ENCODE measurements at places on chromosomes 3 and 15. TPM values are rescaled to one million over a fixed set of nuclear protein-coding genes. Genes with fewer than 3 reads are reported as not detected.

DNA sequence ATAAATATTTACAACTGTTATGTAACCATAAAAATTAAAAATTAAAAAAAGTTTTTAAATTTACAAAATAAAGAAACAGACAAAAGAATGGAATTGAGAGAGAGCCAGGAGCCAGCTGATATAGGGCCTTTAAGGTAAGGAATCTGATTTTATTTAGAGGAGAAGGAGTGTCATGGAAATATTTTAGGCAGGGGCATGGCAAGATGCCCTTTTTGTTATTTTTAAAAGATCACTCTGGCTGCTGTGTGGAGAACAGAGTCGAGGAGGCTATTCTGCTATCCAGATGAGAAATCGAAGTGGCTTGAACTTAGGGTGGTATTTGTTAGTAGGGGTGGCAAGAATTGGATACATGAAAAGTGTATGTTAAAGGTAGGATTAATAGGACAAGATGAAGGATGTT, 9.1 kb upstream of the ADAMTS9 start:
- no peak for DNase-seq

GRCh38 chr15:29612701-29613100, 209.6 kb downstream of the TJP1 start:
- no peak for DNase-seq

GRCh38 chr3:59326246-59327024, 276.6 kb upstream of the CFAP20DC start:
- DNase-seq = no peak

GRCh38 chr3:104763007-104763406, 603.7 kb upstream of the ALCAM start:
- no peak for DNase-seq

- no peak for DNase-seq
Observed at GRCh38 chr3:184443364-184443763, 63.5 kb downstream of the CHRD start.

GRCh38 chr3:109188741-109189140, 52.2 kb downstream of the C3orf85 start:
- DNase-seq = no peak

- DNase-seq = no peak
Observed at GRCh38 chr3:37163262-37164015, 10.9 kb downstream of the LRRFIP2 start.

- DNase-seq = no peak
Observed at GRCh38 chr15:72585025-72585424, 69.5 kb upstream of the GOLGA6B start.

GRCh38 chr15:94610485-94610884, 379.1 kb downstream of the MCTP2 start:
- DNase-seq = no peak

DNA sequence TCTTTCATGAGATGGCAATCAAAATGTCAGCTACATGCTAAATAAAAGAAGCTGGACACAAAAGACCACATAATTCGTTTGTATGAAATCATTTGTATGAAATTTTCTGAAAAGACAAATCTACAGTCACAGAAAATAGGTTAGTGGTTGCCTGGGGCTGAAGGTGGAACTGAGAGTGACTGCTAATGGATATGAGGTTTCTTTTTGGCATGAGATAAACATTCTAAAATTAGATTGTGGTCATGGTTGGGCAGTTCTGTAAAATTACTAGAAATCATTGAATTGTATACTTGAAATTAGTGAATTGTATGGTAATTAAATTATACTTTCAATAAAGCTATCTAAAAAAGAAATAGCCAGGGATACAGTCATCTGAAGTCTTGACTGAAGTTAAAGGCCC, 2.7 kb upstream of the DMXL2 start:
- DNase-seq = no peak

DNA sequence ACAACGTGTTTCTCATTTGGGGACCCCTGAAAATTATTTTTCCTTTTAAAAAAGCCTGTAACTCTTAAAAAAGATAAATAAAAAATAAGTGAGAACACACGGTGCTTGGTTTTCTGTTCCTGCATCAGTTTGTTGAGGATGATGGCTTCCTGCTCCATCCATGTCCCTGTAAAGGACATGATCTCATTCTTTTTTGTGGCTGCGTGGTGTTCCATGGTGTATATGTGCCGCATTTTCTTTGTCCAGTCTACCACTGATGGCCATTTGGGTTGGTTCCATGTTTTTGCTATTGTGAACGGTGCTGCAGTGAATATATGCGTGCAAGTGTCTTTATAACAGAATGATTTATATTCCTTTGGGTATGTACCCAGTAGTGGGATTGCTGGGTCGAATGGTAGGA, 2.3 kb downstream of the TSPAN3 start:
- DNase-seq = no peak

DNA sequence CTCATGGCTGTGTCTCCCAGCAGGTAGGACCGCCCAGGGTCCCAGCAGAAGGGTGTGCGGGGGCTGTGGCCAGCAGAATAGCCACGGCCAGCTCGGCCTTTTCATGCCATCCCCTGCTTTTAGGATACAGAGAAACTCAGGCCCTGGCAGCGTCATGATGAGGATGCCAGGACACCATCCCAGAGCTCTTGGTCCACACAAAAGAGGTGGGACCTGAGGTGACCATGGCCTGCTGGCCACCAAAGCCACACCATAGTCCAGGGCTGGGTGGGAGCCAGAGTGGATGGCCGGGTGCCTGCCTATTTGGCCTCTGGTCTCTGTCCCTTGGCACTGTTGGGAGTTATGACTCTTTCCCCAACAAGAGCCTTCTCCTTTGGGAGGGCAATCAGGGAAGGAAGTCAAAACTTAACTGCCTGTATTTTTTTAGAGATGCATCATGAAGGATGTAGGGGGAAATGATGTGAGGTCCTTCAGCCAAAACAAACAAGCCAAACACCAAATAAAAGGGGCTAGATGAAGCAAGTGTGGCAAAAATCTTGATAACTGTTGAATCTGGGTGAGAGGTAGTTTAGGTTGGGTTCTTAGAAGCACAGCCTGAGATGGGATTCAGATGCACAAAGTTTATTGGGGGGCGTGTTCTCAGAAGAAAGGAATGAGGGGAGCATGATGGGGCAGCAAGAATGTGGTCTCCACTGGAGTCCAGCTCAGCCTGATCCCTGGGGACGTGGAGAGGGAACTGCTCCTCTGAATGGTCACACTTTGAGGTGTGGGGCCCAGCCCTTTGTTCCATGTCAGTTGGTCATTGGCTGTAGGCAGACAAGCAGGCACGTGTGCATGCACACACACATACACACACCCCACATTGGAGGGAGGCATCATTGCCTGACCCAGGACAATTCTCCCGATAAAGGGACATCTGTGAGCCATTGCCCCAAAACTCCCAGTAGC, 33.2 kb downstream of the SMAD6 start:
- DNase-seq = no peak

DNA sequence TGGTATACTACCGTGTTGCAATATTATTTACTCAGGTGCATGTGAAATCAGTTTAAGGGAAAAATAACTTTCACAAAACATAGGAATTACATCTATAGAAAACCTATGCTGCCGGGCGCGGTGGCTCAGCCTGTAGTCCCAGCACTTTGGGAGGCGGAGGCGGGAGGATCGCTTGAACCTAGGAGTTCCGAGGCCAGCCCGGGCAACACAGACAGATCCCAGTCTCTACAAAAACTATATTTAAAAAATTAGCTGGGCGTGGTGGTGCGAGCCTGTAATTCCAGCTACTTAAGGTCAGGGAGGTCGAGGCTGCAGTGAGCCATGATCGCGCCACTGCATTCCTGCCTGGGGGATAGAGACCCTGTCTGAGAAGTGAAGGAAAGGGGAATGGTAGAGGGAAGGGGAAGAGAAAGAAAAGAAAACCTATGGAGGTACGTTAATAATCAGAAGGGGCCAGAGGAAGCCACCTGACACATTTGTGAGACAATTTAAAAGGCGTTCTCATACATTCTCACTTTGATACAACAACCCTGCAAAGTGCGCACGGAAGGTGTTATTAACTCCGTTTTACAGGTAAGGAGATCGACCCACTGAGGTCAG, 456 bp upstream of the TMEM62 start:
- no peak for DNase-seq

- DNase-seq = no peak
Observed at GRCh38 chr3:171454041-171454440, 6.2 kb downstream of the TNIK start.

DNA sequence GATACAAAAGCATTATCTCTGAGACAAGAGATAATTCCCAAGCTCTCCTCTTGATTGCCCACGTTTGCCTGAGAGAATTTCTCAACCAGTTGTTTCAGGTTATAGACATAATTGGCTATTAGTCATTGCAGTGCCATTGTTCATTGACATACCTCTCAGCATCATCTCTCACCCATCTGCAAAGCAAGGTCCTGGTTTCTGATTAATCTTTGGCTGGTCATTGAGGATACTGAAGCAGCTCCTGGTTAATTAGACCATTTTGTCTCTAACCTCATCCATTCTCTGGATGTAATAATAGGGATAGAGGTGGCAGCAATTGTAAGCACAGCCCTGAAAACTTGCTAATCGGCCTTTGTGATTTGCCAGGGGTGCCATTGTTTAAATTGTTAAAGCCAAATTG, 104.2 kb downstream of the CNTN6 start:
- no peak for DNase-seq

- no peak for DNase-seq
Observed at GRCh38 chr3:15601046-15601398, 347 bp downstream of the HACL1 start.

DNA sequence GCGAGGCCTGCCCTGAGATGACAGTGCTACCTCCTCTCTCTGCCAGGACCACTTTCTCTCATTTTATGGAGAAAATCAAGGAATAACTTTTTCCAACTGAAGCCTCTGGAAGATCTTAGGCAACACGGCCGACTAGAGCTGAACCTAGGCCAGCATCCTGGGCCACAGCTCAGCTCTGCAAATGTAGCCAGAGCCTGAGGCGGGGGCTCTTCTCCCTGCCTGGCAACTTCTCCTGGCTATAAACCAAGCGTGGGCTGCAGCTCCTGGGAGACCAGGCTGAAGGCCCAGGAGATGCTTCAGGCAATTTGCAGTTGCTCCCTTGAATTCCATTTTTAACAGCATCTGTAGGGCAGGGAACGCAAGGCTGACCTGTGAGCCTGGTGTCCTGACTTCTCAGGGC, 74.9 kb downstream of the CEMIP start:
- DNase-seq = no peak

DNA sequence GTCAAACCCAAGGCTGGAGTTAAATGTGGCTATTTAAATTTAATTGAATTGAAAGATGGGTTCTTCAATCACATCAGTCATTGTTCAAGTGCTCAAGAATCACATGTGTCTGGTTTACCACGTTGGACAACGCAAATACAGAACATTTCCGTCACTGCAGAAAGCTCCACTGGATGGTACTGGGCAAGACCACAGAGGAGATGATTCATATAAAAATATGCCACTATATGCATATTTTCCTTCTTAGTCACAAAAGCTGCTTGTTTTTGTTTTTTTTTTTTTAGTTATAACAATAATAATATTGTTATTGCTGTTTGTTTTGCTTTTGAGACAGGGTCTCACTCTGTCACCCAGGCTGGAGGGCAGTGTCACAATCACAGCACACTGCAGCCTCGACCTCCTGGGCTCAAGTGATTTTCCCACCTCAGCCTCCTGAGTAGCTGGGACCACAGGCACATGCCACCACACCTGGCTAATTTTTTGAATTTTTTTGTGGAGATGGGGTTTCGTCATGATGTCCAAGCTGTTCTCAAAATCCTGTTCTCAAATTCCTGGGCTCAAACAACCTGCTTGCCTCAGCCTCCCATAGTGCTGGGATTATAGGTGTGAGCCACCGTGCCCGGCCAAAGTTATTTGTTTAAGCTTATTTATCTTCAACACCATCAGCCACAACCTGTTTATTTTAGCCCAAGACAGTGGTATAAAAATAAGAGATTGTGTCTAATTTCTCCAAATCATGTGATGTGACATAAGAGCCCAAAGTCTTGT, 19.4 kb downstream of the RTP3 start:
- DNase-seq = no peak

Gene CPNE9
- total RNA-seq = not detected

Gene DOCK3
- total RNA-seq = 6.2 TPM

Gene ZNF80
- total RNA-seq = not detected

Gene ARIH2
- 88.9 TPM for total RNA-seq

Gene FRG2C
- not detected for total RNA-seq

Gene PLSCR2
- 0.71 TPM for total RNA-seq

Gene KIF7
- 9.2 TPM for total RNA-seq

Gene GRIP2
- 2.3 TPM for total RNA-seq

Gene OR5K2
- total RNA-seq = not detected

Gene ARRDC4
- 48.2 TPM for total RNA-seq
